Lower leg skin (tissue), 4 donors: ENCODE measurements at places on chromosomes 13 and 19.

DNA sequence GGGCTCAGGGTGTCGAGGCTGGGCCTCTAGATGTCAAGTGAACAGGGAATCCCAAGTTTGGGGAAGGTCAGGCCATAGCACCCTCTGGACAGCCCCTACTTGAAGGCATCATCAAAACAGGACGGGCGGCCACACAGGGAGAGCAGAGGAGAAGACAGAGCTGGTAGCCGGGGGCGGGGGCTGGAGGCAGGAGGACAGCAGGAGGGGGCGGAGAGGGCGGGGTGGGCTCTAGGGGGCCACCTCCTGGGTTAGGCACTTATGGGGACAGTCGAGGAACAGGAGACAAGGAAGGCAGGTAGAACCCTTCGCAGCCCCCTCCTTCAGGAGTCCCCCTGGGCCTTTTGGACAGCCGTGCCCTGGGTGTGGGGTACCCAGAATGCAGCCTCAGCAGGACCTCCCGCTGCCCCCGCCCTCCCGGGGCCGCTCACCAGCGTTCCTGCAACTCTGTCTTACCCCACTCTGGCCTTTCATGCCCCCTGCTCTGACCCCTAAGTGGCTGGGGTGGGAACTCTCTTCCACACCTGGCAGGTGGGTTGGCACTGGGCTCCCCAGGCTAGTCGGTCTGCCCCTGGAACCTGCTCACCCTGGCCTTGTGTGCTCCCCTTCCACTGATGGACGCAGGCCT lies 5.8 kb downstream of the SSBP4 start:
- DNase-seq: no peak

DNA sequence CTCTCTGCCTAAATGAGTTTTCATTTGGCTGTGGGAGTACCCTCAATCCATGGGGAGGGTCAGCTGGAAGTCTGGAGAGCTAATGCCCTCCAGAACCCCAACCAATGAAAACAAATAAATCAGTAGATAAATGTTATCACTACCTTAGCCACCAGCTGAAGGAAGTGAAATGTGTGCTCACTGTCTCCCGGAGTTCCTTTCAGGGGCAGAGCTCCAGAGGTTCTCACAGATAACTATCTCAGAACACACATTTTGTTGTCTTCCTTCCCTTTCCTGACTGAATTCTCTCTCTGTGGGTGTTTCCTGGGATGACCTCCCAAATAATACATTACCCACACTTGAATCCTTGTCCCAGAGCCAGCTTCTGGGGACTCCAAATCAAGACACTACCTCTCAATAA lies 779.6 kb downstream of the DIAPH3 start:
- DNase-seq: no peak

DNA sequence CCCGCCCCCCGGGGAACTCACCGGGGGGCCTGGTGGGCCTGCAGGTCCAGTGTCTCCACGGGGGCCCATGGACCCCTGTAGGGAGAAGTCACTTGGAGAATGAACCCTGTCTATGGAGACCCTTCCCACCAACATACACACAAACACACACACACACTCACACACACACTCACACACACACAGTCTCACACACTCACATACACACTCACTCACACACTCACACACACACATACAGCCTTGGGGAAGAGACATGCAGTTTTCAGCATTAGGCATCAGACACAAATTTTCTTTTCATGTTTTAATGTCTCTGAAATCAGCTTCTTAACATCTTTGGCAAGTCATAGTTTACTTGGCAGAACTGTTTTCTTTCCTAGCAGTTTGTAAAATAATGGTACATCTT lies 31.0 kb upstream of the OLFM2 start:
- no peak for DNase-seq

DNA sequence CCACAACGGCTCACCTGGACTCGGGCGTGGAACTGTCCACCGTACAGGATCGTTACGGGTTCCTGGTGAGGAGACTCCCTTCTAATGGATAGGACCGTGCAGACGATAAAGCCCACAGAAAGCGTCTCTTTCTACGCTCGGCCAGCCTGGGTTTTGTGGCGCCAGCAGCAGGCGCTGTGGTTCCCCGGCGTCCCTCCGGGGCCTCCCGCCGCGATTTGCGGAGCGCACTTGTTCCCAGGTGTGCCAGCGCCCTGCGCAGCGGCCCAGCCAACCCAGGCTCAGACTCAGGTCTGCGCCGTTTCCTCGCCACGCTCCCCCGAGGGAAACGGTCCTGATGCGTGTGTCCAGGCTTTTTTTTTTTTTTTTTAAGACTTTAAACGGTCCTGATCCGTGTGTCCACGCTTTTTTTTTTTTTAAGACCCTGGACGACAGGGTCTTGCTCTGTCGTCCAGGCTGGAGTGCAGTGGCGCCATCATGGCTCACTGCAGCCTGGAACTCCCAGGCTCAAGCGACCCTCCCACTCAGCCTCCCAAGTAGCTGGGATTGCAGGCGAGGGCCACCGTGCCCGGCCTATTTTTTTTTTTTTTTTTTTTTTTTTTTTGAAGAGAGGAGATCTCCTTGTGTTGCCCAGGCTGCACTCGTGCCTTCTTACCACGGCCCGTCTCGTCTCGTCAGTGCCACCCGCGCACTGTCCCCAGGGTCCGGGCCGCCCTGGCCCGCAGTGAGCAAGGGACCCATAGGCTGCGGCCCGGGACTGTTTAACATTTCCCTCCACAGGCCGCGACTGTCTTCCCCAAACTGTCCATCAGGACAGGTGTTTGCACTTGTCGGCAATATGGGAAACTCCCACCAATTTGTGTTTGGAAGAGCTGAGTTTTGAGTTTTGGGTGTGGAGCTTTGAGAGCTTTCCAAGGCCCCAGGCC lies 23.8 kb downstream of the GJA3 start:
- no peak for DNase-seq

DNA sequence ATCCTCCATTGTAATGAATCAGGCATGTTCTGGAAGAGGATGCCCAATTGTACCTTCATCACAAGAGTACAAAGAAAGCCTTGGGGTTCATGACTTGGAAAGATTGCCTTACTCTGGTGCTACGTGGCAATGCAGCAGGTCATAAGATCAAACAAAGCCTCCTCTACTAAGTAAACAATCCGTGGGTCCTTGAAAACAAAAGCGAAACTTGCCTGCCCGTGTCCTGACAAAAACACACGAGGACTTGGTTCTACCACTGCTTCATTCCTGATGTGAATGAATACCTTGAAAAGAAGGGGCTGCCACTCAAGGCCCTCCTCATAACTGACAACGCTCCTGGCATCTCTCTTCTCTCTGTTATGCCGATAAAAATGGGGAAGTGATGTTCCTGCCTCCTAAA lies 18.9 kb downstream of the ZNF563 start:
- DNase-seq: no peak

- DNase-seq: no peak
Observed at GRCh38 chr13:108270442-108270841, 924 bp downstream of the TNFSF13B start.

- DNase-seq: no peak
Observed at GRCh38 chr19:33437821-33438671, 64.5 kb downstream of the CEBPG start.

GRCh38 chr13:72896869-72897268 lies 114.9 kb downstream of the PIBF1 start:
- no peak for DNase-seq

- no peak for DNase-seq
Observed at GRCh38 chr19:6579450-6580178, 11.3 kb downstream of the CD70 start.

DNA sequence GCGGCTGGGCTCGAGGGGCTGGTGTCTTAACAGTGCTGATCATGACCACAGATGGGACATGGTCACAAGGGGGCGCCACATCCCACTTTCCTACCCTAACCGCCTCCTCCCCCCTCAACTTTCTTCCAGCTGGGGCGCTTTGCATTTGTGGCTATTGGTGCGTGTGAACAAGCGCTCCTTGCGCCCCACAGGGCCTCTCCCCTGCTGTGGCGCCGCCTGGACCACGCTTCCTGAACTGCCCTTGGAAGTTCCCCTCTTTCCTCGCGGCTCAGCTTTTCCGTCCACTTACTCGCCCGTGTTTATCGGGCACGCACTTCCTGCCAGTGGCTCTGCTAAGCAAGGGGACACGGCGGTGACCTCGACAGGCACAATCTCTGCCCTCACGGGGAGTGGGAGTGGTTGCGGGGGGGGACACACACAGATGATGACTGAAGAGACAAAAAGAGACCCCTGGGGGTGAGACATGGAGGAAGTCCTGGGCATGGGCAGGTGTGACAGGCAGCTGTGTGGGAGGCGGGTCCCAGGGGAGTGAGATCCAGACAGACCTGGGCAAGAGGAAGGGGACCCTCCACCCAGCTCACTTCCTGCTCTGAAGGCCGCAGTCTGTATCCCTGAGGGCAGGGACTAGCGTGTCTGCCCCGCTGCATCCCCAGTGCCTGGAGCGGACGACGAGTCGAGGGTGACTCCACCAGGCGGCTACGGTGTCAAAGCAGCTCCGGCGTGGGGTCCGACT lies 40.3 kb downstream of the ZNF787 start:
- DNase-seq: peak; percentile 95

DNA sequence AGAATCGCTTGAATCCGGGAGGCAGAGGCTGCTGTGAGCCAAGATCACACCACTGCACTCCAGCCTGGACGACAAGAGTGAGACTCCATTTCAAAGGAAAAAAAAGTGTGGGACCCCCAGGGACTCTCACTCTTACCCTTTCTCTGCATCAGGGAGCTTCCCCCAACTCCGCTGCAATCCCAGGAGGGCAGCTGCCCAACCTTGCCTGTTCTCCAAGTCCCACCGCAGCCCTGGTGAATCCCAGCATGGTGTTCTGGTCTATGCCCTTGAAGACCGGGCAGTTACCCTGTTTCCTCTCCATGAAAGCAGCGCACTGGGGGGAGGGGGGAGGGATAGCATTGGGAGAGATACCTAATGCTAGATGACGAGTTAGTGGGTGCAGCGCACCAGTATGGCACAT lies 35.7 kb upstream of the DPRX start:
- DNase-seq: no peak

- DNase-seq: no peak
Observed at GRCh38 chr13:39036212-39036611, 1.7 kb downstream of the PROSER1 start.

GRCh38 chr19:50777830-50778303 lies 7.6 kb downstream of the GPR32 start:
- no peak for DNase-seq

- no peak for DNase-seq
Observed at GRCh38 chr13:109654341-109655205, 131.8 kb downstream of the IRS2 start.

DNA sequence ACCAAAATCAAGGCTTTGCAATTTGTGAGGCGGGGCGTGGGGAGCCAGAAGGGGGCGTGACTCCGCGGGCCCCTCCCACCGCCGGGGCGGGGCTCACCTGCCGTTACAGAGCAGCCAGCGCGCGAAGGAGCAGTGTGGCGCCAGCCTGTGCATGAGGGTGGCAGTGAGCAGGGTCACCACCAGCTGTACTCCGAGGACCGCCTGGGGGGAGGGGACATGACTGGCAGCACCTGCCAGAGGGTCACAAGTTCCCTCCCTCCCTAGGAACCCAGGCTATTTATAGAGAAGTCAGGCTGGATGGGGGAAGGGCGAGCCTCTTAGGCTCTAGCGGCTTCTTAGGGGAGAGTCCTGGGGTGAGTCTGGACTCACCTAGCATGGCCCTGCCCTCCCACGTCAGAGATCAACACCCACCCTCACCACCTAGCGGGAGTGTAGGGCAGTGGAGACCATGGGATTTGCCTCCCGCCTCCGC lies 3.6 kb downstream of the TMEM161A start:
- DNase-seq: no peak

- DNase-seq: no peak
Observed at GRCh38 chr19:48826606-48827020, 9.7 kb downstream of the HSD17B14 start.

- no peak for DNase-seq
Observed at GRCh38 chr19:18995804-18996241, 37.5 kb downstream of the SUGP2 start.

GRCh38 chr13:73259061-73260017 lies 200.5 kb downstream of the KLF5 start:
- no peak for DNase-seq

DNA sequence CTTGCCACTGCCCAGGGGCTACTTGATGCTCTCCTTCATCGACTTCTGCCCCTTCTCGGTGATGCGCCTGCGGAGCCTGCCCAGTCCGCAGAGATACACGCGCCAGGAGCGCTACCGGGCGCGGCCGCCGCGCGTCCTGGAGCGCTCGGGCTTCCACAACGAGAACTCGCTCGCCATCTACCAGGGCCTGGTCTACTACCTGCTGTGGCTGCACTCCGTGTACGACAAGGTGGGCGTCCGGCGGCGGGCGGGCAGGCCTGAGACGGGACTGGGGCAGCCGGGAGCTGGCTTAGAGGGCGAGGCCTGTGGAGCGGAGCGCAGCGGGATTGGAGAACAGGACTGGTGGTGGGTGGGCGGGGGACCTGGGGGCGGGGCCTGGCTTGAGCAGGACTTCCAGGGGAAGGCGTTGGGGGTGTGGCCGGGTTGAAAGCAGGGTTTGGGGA lies 12.7 kb upstream of the PSMD8 start:
- peak; percentile 69 for DNase-seq

- no peak for DNase-seq
Observed at GRCh38 chr13:90974249-90974975, 373.1 kb upstream of the MIR17HG start.

GRCh38 chr19:3721131-3721886 lies 13.1 kb downstream of the TJP3 start:
- peak; percentile 69 for DNase-seq

DNA sequence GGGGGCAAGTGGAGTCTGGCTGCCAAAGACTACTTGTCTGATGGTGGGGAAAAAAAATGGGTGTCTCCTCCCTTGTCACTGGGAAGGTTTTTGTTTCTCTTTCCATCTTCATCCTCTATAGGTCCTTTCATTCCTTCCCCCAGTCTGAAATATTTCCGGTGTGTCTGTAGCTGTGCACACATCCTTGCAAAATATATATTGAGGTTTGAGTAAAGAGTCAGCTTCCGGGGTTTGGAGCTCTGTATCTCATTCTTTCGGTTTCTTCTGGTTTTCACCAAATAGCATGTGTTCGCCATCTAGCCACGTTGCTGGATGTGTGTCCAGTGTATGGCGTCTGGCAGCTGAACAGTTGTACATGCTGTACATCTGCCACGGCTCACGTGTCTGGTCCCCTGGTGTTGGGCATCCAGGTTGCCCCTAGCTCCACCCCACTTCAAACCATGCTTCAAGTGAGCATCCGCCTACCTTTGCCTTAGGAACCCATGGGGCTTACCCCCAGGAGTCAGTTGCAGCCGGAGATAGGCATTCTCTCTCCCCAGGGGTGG lies 142.2 kb downstream of the SIPA1L3 start:
- no peak for DNase-seq

GRCh38 chr13:36344886-36345437 lies 1.2 kb downstream of the SPART start:
- DNase-seq: no peak

DNA sequence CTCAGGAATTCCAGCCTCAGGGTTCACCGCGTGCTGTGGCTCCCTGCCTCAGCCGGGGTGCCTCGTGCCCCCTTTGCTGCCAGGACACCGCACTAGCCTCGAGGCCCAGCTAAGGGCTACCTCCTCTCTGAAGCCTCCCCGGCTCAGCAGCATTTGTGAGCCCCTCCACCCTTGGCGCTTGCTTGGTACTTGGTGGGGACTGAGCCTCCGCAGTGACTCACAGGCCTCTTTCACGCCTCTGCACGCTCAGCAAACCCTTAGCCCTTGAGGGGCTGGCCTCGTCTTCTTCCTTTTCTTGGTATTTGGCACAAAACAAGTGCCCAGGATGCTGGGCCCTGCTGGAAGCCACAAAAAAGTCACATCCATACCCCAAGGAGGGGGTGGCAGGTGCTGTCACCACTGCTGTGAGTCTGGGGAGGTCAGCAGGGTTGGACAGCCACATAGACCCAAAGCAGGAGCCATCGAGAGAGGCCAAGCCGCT lies 85.4 kb upstream of the TM9SF2 start:
- DNase-seq: no peak
